ENCODE measurements at places on chromosomes 1 and 21.

GRCh38 chr1:209342441-209343175 lies 240.9 kb upstream of the CAMK1G start:
- no peak for DNase-seq

- DNase-seq: no peak
Measured at GRCh38 chr1:202047977-202048376, 37.6 kb downstream of the ELF3 start.

GRCh38 chr1:156157506-156157905 lies 4.1 kb downstream of the SEMA4A start:
- no peak for DNase-seq

- peak; percentile 87 for DNase-seq
Measured at GRCh38 chr1:35192056-35192852, 691 bp downstream of the SFPQ start.

- DNase-seq: no peak
Measured at GRCh38 chr1:220189750-220190347, 82.4 kb downstream of the RAB3GAP2 start.

DNA sequence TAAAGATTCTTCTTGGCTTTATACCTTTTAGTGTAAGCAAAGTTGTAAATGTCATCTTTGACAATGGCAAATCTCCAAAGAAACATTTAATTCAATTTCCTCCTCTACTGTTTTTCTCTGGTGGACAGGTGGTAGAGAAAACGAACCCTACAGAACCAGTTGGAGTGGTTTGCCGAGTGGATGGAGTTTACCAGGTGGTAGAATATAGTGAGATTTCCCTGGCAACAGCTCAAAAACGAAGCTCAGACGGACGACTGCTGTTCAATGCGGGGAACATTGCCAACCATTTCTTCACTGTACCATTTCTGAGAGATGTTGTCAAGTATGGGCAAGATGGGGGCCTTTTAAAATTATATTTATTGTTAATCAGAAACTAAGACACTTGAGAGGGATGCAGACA lies 25.8 kb downstream of the UAP1 start:
- DNase-seq: no peak

- no peak for DNase-seq
Measured at GRCh38 chr1:169327875-169328274, 39.7 kb downstream of the NME7 start.

DNA sequence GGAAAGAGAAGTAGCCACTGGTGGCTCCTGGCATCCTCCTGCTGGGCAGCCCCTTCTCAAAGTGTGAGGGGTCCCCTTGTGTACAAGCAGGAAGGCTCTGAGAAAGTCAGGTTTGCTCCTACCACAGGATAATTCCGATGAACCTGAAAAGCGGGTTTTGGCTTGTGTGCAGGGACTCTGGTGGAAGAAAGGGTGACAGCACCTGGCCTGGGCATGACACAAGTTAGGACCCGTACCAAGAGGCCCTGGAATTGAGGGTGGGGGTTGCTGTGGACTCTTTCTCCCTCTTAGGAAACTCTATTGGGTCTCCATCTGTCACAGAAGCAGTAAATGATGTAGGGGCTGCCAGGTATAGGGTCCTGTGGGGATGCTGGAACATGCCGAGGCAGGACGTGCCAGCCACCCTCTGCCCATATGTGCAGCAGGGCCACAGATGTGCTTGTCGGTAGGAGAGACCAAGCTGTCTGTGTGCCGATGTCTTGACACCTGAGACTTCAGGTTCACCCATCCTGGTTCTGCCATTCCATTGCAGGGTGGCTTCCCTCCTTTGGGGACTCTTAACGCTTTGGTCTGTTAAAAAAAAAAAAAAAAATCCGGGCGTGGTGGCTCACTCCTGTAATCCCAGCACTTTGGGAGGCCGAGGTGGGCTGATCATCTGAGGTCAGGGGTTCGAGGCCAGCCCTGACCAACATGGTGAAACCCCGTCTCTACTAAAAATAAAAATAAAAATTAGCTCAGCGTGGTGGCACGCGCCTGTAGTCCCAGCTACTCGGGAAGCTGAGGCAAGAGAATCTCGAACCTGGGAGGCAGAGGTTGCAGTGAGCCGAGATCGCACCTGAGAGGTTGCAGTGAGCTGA lies 9.8 kb downstream of the C1orf35 start:
- no peak for DNase-seq

DNA sequence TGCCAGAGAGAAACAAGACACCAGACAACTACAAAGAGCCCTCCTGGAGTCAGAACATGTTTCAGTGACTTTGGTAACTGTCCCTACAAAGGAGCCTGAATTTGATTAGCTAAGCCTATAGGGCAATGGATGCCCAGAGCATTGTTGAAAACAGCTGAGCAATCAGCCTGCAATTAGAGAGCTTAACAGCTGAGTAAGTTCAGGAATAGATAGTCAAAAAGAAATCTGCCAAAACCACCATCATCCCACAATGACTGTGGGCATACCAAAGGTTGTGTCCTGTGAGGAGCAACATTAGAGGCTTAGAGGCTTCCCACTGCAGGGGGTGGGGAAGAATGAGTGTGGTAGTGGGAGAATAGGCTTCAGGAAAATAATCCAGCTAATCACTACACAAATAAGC lies 32.1 kb downstream of the SH3BP5L start:
- no peak for DNase-seq

DNA sequence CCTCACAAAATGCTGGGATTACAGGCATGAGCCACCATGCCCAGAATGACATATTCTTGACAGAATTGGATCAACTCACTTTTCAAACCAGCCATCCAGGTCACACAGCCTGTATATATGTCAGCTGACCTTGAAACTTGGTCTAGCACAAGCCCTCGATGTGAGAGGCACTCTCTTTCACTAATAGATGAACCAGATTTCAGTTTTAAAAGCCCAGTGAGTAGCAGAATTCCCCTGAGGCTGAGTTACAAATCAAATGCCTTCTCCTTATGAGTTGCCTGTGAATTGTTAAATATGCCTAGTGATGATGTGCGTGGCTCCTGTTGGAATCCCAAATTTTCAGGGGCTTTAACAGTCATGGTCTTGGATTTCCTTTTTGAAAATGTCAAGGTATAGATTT lies 88.7 kb downstream of the CD247 start:
- DNase-seq: no peak

GRCh38 chr1:4071653-4072052 lies 171.6 kb upstream of the C1orf174 start:
- no peak for DNase-seq

DNA sequence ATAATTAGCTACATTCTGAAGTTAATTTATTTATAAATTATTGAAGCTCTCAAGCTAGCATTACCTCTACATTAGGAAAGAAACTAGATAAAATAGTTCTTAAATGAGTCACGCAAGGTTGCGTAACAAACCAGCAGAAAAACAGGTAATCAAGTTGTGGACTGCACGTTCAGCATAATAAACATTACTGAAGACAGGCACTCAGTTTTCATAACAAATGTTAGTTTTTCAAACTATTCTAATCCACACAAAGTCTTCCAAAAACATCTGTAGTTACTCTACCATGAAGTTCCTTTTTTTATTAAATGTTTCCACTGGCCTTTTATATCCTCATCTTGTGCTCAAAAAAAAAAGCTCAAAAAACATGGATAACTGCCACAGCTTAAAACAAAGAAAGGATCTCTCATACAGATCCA lies 1.3 kb downstream of the TOR1AIP2 start:
- DNase-seq: no peak

Measured in upper lobe of left lung (tissue), 6 donors.